ENCODE measurements at places on chromosomes 1 and 21. TPM values are rescaled to one million over a fixed set of nuclear protein-coding genes. Genes with fewer than 3 reads are reported as not detected.

TRABD2B gene
- 0.64 TPM for total RNA-seq

PRMT2 gene
- 71.1 TPM for total RNA-seq

FMOD gene
- 4.5 TPM for total RNA-seq

C1orf122 gene
- 46.7 TPM for total RNA-seq

KRTAP21-2 gene
- total RNA-seq, result not detected

- no peak for ATAC-seq
Measured at GRCh38 chr1:119655154-119655553, 7.1 kb upstream of the ZNF697 start.

- no peak for ATAC-seq
Measured at GRCh38 chr1:230068952-230069684, 2.1 kb downstream of the GALNT2 start.

DNA sequence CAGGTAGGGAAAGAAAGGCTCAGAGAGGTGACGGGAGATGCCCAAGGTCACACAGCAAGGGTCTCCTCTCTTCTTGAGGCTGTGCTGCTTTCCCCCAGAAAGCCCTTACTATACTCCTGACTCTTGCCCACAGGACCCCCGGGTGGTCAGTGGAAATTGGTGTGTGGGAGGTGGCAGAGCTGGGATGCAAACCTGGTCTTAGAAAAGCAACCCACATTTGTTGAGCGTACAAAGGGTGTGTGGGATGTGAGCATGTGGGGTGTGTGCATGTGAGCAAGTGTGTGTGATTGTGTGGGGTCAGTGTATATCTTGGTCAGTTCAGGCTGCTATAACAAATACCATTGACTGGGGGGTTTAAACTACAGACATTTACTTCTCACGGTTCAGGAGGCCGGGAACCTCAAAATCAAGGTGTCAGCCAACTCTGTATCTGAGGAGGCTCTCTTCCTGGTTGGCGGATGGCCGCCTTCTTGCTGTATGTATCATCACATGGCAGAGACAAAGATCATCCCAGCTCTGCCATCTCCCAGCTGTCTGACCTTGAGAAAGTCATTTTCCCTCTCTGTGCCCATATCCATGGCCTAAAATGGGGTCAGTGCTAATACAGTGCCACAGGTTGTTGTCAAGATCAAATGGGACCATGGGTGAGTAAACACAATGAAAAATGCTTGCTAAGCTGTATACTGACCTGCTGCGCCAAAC, 268.5 kb downstream of the PTPRU start:
- ATAC-seq, result no peak

DNA sequence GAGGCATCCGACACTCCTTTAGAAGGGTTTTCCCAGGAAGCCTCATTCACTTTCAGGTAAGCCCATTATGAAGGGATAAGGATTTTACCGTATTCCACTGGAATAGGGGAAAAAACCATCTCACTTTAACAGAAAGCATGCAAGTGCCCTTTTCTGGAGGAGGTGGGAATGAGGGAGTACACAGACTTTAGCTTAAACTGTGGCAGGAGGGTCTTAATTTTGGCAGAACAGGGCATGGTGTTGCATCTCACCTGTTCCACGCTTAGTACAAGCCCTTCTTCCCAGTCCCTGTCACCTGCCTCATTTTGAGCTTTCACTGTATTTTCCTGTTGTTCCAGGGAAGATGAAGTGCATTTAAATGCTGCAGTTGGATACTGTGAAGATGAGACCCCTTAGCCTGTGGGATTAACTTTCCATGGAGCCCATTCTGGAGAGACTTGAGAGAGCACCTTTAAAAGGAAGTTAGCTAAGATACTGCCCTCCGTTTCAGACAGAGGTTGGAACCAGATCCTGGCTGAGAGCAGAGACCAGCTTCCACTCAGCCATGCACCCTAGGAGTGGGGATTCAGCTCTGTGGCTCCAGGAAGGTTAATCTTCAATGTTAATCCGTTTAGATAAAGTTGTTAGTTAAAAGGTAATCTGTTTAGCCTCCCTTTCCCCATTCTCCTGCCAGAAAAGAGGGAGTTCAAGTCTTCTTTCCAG, 42.6 kb downstream of the PBX1 start:
- ATAC-seq, result peak; percentile 25

- ATAC-seq, result no peak
Measured at GRCh38 chr21:38434913-38435533, 63.3 kb downstream of the ERG start.

- no peak for ATAC-seq
Measured at GRCh38 chr1:195831789-195832188, 776.5 kb downstream of the KCNT2 start.

DNA sequence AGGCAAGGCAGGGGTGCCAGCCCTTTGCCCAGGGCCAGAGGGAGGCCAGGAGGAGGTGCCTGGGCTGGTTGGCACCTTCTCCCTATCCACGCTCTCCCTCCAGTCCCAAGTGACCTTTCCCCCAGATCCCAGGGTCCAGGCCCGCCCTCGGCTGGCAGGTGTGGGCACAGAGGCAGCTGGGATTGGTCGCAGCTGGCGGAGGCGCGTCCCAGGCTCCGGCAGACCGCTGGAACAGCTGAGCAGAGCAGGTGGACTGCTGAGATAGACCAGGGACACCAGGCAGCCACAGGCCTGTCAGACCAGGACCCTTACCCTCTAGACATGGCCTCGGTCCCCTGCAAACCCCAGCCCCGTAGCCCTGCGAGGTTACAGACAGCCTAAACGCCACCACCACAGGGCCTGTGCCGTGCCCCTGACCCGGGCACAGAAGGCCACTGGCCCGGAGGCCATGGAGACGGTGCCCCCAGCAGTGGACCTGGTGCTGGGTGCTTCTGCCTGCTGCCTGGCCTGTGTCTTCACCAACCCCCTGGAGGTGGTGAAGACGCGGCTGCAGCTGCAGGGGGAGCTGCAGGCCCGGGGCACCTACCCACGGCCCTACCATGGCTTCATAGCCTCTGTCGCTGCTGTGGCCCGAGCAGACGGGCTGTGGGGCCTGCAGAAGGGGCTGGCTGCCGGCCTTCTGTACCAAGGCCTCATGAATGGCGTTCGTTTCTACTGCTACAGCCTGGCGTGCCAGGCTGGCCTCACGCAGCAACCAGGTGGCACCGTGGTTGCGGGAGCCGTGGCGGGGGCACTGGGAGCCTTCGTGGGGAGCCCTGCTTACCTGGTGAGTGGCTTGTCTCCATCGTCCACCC, at the start of gene SLC25A34:
Gene SLC25A34 (plus strand): TSS at position 221 of the 854 bp plus-strand sequence. CDS start 228 bp downstream, at position 449.
- peak; percentile 59 for ATAC-seq

DNA sequence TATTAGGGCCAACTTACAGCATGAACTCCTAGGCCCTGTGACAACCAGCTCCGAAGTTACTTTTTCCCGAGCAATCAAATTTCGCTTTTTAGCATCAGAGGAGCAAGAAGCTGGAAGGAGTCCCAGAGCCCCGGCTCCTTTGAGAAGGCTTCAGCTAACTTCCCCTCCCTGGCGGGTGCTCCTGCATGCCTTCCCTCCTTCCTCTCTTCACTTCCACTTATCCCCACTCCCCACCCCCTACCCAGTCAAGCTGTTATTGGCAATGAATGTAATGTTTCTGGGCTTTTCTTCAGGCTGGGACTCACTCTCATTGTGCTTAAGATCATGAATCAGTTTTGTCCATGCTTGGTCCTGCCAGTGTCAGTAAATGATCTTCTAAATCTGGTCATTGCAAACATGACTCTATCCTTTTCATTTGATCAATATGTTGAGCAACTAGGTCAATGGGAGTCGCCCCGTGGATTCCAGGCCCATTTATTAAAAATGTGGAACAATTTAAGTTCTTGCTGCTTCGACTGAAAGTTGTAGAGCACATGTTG, 94.5 kb upstream of the TSPAN2 start:
- ATAC-seq, result no peak

DNA sequence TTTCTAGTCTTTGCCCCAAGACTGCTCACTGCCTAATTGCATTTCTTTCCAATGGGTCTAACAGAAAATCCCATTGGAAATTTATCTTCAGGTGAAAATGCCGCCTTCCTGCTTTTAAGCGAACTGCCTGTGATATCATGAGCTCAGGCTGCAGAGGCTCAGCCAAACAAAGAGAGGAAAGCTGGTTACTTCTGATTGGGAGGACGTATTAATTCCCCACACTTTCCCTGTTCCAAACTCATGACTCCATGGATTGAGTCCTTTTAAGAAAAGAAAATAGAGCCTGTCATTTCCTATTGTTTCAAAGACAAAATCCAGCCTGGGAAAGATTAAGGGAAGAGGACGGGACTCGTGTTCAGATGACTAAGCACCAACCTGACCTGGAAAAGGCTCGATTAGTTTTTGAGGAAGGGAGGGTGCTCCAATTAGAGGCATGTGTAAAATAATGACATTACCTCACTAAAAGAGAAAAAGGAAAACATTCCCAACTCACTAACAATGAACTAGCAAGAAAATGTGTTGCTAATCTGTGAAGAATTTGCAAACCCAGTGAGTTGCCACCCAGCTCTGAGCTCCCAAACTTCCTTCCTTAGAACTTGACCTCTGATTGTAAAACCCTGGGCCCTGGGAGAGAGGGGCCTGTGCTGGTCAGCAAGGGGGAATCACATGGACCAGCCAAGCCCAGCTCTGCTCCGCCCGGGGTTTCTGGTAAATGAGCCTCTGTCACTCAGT, 61.2 kb downstream of the TCP10L start:
- peak; percentile 40 for ATAC-seq

GRCh38 chr1:158353303-158354075, at the start of gene CD1E:
TSS of gene CD1E (plus strand) at chr1:158353894. CDS start at chr1:158353989, 95 bp downstream.
- ATAC-seq, result no peak

GRCh38 chr1:208137193-208137592, 107.0 kb downstream of the PLXNA2 start:
- no peak for ATAC-seq

DNA sequence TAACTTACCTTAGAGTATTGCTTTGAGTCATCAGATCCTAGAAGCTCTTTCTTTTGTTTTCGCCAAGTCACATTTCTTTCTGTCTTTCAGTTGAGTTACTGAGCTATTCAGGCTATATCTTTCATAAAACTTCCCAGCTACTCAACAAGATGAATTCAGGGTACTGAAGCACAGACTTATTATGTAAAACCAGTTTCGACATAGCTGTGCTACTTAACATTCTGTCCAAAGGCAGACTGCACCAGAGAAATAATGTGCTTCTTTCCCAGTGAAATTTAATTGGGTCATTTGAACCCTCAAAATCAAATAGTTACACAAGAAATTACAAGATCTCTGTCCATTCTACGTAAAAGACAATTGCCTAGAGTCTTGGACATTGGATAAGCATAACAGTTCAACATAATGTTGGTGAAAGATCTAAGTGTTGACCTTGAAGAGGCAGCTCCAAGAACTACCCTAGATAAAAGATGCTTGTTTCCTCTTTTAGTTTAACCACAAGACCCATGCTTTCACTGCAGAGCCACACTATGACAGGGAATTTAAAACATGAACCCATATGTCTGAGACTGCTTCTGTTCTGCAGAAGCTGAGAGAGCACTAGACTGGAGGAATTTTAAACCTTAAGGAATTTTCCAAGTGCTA, 163.2 kb downstream of the LRRC40 start:
- no peak for ATAC-seq

GRCh38 chr1:234469376-234469775, 9.6 kb downstream of the TARBP1 start:
- no peak for ATAC-seq

Data from esophagus mucosa (tissue), 1 donor.